ENCODE measurements at places on chromosomes 1 and 21.

- DNase-seq: no peak
These were observed 13.1 kb downstream of the TIMM17A start for GRCh38 chr1:201968202-201968925.

GRCh38 chr1:221192055-221192454 is 312.8 kb downstream of the HLX start:
- DNase-seq: no peak

GRCh38 chr1:40704817-40705733 is 13.6 kb downstream of the NFYC start:
- no peak for DNase-seq

DNA sequence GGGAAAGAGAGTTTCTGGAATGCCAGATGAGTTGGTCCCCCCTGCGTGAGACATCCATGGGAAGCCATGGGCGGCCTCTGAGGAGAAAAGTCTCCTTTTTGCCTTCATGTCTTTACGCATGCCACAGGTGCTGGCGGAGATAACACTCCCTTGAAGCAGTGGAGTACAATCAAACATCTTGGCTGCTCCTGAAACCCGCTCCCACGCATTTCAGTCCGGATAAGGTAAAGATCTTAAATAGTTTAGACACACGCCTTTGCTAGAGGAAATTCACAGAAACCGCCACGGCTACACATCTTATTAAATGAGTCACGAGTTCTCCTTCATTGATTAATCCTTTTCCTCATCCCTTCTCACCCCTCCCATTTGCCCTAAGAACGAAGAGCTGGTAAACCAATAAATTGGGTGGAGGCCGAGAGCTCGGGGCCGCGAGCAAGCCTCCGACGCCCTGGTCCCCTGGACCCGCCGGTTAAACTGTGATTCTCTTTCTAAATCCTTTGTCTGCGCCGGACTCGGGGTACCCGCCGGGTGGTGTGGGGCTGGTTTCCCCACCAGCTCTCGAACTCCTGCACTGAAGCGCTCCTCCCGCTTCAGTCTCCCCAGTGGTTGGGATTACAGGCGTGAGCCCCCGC is 6.6 kb upstream of the ZNF669 start:
- DNase-seq: no peak

- no peak for DNase-seq
These were observed 35.4 kb downstream of the UBE2G2 start for GRCh38 chr21:44766014-44766817.

- DNase-seq: no peak
These were observed 40.5 kb upstream of the H6PD start for GRCh38 chr1:9194024-9194423.

GRCh38 chr1:200969726-200970561 is 53.6 kb downstream of the KIF21B start:
- DNase-seq: no peak

GRCh38 chr1:206672844-206673758 is 11.6 kb upstream of the MAPKAPK2 start:
- no peak for DNase-seq

- no peak for DNase-seq
These were observed 107.7 kb downstream of the NIBAN1 start for GRCh38 chr1:184866586-184866985.

- no peak for DNase-seq
These were observed 927 bp downstream of the UAP1 start for GRCh38 chr1:162562470-162562828.

GRCh38 chr1:22321917-22322316 is 129.7 kb upstream of the ZBTB40 start:
- no peak for DNase-seq

GRCh38 chr1:245465666-245466065 is 310.9 kb downstream of the KIF26B start:
- no peak for DNase-seq

GRCh38 chr1:8373581-8374241 is 55.8 kb downstream of the SLC45A1 start:
- DNase-seq: no peak

GRCh38 chr21:45103971-45104520 is 29.7 kb downstream of the ADARB1 start:
- DNase-seq: no peak
